ENCODE measurements at places on chromosomes 4 and X.

DNA sequence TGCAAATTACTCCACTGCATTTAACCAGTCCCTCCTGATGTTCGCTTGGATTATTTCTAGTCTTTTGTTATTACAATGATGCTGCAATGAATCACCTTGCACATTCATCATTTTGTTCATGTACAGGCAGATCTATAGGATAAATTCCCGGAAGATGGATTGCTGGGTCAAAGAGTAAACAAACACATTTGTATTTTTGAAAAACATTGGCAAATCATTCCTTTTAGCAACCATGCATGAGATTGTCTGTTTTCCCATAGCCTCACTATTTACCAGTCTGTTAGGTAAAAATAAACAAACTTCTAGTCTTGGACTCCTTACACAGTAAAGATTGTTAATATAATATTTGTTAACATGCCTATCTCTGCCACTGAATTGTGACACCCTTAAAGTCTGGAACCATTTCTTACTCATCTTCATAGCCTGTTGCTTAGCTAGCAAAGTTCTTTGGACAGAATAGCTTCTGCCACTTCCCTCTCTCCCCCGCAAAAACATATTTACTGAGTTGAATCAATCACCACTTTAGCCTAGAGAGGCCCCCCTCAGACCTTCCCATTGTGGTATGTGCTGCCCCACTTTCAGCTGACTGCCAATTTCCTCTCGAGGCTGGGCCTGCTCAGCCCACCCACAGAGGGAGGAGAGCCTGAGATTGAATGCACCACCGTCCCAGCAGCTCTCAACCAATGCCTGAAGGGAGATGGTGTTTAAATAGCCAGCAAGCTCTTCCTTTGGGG, 108.4 kb upstream of the ATXN3L start:
- peak; percentile 53 for DNase-seq

GRCh38 chrX:42686296-42686695, 91.7 kb downstream of the PPP1R2C start:
- no peak for DNase-seq

- no peak for DNase-seq
Measured at GRCh38 chr4:119748853-119749252, 120.2 kb upstream of the PDE5A start.

- no peak for DNase-seq
Measured at GRCh38 chr4:27085396-27085795, 224.8 kb downstream of the STIM2 start.

GRCh38 chr4:7529368-7530080, 94.8 kb upstream of the PSAPL1 start:
- peak; percentile 57 for DNase-seq

GRCh38 chr4:183129675-183130074, 30.6 kb downstream of the WWC2 start:
- no peak for DNase-seq

- no peak for DNase-seq
Measured at GRCh38 chrX:154029439-154029838, 9.7 kb upstream of the IRAK1 start.

DNA sequence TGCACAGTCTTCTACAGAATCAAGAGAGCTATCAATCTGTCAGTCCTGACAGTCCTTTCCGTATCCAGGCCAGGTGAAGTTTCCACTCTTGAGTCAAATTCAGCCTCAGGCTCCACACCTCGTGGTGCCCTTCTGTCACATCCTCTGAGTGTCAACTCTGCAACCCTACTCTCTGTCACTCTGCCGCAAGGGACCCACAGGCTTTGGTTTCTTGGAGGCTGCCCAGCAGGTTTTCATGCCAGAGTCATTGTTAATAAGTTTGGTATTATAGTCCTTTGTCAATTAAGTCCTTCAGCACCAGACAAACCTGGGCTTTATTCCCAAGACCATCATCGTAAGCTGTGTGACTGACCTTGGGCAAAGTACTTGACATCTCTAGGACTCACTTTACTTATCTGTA, 83.4 kb upstream of the KLHL13 start:
- no peak for DNase-seq

Measured in H9 (cell line).